ENCODE measurements at places on chromosomes 11 and 22.

- DNase-seq: no peak
Observed at GRCh38 chr11:10139143-10139542, 154.9 kb downstream of the SBF2 start.

DNA sequence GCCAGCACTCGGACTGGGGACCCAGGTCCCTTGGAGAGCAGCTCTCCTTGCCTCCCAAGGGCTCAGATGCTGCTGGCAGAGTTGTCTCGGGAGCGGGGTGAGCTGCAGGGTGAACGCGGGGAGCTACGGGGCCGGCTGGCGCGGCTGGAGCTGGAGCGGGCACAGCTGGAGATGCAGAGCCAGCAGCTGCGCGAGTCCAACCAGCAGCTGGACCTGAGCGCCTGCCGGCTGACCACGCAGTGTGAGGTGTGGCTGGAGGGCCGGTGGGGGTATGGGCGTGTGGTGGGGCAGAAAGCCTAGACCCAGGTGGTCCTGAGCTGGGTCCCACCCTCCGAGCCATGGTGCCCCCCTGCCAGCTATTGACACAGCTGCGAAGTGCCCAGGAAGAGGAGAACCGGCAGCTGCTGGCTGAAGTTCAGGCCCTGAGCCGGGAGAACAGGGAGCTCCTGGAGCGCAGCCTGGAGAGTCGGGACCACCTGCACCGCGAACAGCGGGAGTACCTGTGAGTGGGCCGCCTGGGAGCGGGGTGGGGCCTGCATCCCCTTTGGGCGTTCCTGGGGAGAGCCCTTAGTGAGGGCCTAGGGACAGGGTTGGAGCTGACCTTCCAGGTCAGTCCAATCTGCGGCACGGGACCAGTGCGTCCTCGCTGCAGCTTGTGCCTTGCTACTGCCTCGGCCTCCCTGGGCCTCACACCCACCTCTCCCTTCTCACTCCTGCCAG, 5.8 kb upstream of the RPS6KA4 start:
- no peak for DNase-seq

DNA sequence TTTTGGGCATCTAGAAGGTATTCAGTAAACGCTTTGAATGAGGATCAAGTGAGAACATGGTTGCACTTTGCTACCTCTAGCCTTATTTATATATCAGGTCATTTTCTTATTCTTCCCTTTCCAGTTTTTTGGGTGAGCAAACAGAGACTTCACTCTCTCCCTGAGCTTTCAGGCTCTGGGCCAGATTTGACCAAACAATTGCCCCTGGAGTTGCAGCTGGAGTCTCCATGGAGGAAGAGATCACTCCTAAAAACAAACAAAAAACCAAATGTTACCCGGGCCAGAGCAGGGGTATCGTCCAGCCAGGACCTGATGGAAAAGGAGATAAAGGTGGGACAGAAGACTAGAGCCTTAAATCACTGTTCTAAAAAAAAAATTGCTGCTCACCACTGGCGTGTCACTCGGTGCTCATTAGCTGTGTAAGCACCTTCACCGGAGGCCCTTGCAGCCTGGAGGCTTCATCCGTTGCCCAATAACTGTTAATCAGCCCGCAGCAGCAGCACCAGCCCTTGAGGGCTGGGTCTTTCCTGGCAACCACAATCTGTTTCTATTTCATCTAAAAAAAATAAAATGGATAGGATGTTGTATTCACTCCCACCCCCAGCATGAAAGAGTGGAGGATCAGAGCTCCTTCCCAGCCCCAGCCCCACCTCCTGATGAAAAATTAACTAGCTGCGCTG, 125.0 kb downstream of the PKNOX2 start:
- DNase-seq: no peak

- DNase-seq: no peak
Observed at GRCh38 chr11:28649922-28650321, 541.7 kb downstream of the METTL15 start.

DNA sequence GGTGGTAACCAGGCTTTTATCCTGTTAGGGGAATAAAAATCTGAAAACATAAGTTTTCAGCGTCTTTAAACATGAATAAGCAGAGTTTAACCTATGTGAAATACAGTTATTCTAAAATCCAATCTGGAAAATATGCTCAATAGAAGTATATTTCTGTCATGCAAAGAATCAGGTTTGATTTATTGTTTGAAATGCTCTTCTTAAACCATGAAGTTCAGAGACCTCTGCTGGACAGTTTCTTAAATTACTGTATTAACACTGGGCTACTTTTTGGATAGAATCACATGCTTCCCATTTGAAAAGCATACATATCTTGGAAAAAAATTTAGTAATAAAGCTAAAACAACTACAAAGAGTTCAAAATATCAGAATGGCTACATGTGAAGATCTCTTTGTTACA, 25.4 kb downstream of the APIP start:
- DNase-seq: no peak

DNA sequence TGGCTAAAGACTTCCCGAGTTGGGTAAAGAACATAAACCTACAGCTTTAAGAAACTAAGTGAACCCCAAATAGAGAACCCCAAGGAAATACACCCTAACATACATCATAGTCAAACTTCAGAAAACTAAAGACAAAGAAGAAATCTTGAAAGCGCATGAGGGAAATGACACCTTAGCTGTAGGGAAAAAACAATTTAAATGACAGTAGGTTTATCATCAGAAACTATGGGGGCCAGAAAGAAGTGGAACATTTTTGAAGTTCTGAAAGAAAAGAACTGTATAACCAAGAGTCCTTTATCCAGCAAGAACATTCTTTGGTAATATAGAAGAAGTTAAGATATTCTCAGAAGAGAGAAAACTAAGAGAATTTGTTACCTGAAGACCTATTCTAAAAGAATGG, 15.5 kb upstream of the OR2AT4 start:
- DNase-seq: no peak

- DNase-seq: no peak
Observed at GRCh38 chr11:3225826-3226750, 6.1 kb downstream of the MRGPRE start.

DNA sequence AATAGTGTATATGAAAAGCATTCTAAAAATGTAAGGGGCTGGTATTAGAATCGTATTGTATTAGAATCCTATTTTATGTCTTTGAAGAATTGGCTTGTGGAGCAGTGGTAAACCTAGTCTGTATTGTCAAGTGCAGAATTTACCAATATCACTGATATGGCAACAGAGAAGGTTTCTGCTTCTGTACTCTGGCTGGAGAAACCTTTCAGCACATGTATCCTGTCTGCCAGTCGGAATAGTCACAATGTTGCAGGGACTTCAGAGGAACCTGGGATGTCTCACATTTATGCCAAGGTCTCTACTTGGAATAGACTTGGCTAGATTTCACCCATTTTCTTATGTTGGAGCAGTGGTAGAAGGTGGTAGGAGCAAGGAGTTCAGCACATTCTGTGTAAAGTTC, 4.4 kb downstream of the MTMR3 start:
- DNase-seq: no peak

- DNase-seq: no peak
Observed at GRCh38 chr11:132944569-132944944, 587.7 kb downstream of the OPCML start.

GRCh38 chr11:15817001-15817400, 539.3 kb downstream of the SOX6 start:
- no peak for DNase-seq

GRCh38 chr11:214083-214482, 6.6 kb downstream of the RIC8A start:
- no peak for DNase-seq

DNA sequence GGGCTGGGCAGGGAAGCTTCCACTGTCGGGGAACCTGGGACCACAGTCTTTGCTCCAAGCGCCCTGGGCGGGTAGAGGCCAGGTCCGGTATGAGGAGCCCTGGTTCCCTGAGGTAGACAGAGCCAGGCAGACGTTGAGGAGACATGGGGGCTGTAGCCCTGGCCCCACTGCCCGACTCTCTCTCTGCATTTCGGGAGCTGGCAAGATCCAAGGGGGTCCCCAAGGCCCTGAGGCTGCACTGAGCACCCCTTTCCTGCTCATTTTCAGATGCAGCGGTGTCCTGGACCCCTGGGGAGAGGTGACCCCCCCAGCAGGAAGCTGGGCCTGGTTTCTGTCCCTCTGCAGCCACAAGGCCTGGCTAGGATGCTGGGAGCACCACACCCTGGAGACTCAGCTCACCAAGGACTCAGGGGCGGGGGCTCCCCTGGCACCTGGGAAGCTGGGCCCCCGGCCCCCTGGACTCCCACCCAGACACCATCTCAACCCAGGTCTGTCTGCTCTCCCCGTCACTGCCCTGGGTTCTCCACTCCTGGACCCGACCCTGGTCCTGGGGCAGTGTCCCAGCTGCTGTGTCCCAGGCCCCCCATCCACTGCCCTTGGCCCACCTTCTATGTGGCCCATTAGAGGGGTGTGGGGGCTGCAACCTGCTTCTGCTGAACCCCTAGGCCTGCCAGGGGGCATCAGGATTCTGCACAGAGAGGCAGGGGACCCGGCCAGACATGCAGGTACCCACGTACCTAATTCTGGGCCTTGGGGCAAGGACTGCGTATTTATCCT, 15.0 kb upstream of the MUC6 start:
- no peak for DNase-seq

GRCh38 chr22:36923131-36923788, 9.8 kb downstream of the CSF2RB start:
- DNase-seq: no peak

- no peak for DNase-seq
Observed at GRCh38 chr11:104817973-104818372, 80.3 kb downstream of the CASP12 start.

DNA sequence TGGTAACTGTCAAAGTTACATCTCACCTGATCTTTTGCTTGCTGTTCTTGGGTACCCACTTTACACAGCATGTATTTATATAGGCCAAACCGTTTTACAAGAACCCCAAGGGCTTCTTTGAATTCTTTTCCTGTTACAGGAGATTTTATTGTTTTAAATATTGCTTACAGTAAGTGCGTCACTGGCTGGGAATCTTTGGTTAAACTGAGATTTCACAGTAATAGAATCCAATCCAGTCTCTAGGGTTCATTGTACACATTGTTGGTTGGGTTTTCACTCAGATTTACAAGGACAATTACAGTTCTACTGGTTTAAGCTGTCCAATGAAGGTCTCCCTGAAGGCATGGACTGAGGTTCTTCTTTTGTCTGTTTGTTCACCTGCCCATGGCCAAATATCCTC, 171.7 kb downstream of the INSC start:
- DNase-seq: no peak

DNA sequence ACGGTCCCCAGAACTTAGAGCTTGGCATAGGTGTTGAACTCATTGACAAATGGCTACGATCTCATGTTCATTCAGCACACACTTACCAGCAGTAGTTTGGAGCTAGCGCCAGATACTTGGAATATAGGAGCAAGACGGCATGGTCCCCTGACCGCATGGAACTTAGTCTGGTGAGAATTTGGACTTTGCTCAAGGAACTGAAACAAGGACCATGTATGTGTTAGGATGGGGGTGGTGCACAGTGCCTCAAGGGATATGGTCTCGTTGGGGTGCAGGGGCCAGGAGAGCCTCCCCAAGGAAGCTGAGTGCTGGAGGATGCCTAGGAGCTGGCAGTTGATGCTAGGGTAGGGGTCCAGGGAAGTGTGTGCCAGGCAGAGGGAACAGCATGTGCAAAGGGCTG, 119.2 kb downstream of the KIAA1671 start:
- no peak for DNase-seq

DNA sequence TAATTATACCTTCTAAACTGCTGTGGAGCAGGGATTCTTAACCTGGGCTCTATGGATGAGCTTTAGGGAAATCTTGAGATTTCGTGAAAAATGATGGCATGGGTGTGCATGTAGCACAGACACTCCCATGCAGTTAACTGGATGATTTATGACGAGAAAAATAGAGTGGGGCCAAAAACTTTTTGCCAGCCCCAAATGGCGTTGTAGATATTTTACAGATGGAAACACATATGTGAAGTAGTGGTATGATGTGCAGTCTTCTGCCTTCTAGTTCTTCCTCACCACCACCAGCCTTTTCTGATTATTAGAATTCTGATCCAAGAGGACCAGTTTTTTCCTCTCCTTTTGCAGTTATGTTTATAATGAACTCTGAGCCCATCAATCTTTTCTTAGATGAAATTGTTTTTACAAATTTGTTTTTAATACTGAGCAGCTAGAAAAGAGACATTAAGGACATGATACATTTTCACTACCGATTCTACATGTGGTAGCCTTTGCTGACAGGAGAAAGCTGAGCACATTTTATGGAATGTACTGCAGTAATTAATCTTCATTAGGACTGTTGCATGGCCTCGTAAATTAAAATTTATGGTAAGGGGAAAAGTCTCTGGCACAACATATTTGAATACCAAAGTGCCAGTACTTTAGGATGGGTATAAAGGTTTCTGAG, 261.4 kb downstream of the DDX10 start:
- no peak for DNase-seq

GRCh38 chr11:68120273-68121066, 718 bp downstream of the CHKA start:
- peak; percentile 23 for DNase-seq

DNA sequence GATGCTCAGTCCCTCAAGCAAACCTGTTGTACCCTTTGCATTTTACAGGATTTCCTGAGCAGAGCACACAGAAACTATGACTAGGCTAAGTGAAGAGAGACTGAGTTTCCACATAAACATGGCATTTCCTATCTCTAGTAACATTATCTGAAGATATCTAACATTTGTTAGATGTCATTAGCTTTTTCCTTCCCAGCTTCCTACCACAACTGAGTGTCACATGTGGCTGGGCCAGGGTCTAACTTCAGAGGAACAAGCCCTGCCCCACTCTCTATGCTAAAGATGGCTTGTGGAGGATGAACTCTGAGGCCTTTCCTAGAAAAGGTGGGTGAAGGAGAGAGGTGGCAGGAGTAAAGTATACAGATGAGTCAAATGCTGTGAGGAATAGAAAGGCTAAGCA, 16.5 kb downstream of the C22orf42 start:
- DNase-seq: no peak

DNA sequence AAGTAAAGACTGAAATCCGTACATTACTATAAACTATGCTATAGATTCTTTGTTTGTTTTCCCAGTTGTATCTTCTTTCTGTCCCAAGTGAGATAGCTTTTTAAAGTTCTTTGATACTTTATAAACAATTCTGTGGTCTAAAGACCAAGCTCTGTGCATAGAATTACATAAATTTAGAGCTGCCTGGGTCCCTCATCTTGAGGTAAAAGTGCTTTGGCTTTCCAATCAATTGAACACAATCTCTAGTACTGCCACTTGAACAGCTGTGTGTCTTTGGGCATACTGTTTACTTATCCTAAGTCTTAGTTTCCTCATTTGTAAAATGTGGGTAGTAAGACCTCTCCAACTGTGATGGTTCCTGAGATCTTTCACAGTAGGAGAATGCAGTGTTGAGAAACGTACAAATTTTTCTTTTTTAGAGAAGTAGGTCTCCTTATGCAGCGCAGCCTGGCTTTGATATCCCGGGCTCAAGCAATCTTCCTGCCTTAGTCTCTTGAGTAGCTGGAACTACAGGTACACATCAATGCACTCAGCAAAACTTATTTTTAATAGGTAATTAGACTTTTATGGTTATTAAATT, 2.5 kb upstream of the EED start:
- DNase-seq: no peak

GRCh38 chr11:75355051-75355450, 3.6 kb upstream of the ARRB1 start:
- no peak for DNase-seq

GRCh38 chr11:8105666-8106065, 24.7 kb downstream of the TUB start:
- DNase-seq: no peak

Data from stimulated activated CD4-positive, alpha-beta T cell treated with anti-CD3 and anti-CD28 coated beads, TNF-alpha, amount 100 ng/mL, for 4 hours (primary cell).